ENCODE measurements at places on chromosomes 5 and 9.

GRCh38 chr5:35990520-35990919 lies 670 bp downstream of the UGT3A1 start:
- DNase-seq = no peak

DNA sequence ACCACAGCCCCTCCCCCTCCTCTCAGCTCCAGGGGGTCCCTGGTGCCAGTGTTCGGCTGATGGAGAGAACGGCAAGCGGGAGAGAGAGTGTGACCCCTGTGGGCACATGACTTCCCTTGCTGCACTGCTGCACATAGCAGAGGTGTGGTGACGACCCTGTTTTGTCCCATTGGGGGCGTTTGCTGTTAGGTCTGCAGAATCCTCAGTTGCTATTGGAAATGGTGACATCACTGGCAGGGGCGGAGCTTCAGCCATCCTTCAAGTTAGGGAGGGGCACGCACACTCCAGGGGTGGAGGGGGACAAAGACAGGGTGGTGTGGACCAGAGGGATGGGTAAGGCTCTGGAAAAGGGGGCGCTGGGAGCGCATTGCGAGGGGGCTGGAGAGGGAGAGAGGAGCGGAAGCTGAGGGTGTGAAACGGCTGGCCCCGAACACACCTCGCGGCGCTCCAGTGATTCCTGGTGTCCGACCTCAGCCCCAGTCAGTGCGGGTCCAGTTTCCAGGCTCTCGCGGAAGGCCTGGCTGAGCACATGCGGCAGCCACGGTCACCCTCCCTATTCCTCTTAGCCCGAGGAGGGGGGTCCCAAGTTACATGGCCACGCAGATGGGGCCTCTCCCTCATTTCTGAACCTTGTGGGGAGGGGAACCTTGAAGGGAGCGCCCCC lies 764 bp upstream of the GRIN1 start:
- DNase-seq = peak; percentile 90

- DNase-seq = peak; percentile 14
Observed at GRCh38 chr9:121568343-121569265, 69.0 kb upstream of the GGTA1 start.

DNA sequence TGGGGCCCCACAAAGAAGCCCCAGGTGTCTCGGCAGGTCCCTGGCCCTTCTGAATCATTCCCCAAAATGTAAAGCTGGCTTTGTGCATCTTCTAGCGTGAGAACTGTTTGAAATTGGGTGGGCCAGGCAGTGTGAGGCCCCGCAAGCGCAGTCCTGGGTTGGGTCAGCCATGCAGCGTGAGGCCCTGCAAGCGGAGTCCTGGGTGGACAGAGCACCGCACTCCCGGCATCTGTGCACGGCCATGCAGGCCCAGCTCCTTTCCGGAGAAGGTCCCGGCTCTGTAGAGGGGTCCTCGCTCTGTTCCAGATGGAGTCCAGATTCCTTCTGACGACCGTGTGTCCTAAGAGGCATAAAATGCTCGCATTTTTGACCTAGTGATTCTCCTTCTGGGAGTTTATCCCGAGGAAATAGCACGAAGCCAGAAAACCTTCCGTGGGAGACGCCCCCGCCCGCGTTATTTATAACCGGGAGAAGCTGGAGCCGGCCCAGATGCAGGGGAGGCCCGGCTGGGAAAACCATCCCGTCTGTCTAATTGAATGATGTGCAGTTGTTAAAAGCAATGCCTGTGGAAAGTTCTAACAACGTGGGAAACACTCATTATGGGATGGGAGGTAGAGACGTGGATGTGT lies 19.4 kb upstream of the NOTCH1 start:
- no peak for DNase-seq

DNA sequence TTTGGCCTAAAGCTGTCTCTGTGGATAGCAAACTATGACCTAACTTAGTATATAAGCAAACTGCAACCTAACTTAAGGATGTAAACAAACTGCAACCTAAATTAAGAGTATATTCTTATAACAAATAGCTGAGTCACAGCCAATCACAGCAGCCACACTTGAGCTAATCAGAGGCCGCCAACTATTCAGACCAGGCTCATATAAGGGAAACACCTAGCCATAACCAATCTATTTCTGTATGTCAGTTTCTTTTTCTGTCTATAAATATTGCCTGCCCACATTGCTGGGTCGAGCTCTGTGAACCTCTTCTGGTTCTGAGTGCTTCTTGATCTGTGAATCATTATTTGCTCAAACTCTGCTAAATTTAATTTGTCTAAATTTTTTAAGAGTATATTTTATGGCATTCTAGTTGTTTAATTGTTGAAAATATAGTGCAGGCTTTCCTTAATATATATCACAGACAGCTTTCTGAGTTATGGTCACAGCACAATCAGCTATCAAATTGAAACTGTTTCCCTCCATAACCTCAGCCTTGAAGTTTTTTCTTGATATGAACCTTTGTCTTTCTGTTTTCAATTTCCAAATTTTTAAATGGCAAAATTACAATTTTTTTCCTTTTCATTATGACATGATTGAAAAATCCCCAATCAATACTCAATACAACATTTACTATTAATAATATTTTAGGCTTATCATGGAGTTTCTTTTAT lies 327.1 kb upstream of the NUDT12 start:
- DNase-seq = no peak

DNA sequence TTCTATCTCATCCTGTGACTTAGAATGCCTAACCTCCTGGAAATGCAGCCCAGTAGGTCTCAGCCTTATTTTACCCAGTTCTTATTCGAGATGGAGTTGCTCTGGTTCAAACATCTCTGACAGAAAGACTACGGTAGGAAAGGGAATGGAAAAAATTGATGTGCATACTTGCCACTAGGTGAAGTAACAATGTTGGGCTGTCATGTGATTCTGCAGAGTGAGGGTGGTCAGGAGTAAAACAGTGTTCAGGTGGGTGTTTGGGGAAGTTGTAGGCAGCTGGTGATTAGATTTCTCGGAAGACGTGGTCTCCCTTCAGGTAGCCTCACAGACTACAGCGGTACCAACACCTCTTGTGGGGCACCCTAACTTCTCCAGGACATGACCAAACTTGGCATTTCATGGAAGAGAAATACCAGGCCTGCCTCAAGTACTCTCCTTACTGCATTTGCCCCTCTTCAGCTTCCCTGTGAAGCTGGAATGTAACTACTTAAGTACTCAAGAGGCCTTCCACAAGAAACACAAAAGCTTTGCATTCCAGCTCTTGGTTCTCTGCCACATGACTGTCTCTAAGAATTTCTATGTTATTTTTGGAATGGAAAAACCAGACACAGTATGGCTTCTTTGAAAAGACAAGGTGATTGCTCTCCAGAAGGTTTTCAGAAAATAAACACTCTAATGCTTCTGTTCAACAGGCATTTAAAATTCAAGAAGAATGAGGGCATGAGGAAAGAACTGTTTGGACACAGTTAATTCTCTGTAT lies 17.4 kb upstream of the ENTREP1 start:
- DNase-seq = no peak

DNA sequence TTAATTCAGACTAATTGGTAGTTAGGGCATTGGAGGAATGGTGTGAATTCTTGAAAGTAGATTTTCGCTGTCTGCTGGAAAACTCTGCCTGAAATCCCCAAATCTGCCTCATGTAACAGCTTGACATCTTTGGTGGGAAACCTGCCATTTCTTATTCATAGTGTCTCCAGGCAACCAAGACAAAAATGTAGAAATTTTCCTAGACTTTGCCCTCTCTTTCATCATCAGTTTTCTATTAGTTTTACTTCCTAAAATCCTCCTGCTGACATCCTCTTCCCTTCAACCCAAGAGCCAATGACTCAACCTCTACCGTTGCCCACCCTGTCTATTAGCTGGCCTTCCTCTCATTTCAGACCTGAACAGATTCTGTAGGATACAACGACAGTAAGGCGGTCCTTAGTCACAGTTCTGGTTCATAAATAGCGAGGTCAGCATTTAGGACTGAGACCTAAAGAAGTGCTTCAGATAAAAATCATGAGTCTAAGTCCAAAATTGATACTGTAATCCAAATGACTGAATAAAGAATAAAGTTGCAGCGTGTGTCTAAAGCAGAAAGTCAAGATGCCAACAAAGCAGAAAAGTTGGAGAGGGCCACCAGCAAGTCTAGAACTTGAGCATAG lies 133.9 kb downstream of the MUSK start:
- DNase-seq = no peak

DNA sequence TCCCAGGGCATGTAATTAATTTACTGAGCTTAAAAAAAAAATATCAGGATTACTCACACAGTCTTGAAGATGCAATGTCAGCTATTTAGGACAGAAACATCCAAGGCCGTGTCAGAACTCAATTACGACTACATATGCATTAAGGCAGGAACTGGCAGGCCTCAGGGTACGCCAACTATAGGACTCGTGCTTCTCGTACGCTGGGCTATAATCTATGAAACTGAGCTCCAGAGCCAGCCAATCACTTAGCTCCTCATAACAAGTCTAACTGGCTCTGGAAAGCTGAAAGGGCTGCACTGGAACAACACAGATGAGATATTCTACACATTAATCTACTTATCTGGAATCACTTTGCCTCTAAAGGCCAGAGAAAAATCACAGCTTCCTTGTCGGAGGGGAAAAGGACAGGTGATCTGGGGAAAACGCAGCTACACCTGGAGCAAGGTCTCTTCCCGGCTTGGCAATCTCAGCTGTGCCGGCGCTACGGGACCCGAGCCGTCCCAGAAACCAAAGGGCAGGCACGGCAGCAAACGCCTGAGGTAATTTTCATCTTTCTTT lies 212.0 kb downstream of the DEPDC1B start:
- DNase-seq = no peak

DNA sequence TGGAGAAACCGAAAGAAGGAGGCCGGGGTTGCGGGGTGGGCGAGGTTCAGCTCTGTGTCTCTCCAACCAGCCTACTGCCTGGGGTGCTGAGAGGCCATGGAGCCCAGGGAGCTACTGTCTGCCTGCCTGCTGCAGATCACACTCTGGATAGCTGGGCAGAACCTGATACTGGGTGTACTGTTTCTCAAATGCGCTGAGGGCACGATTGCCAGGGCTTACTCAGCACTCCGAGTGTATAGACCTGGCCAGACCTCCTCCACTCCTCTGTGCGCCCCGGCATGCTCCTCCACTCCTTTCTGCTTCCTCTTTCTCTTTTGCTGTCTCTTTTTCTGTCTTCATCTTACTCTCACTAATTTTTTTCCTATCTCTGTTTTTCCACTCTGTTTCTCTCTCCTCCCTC lies 215.1 kb downstream of the PAPPA start:
- no peak for DNase-seq

DNA sequence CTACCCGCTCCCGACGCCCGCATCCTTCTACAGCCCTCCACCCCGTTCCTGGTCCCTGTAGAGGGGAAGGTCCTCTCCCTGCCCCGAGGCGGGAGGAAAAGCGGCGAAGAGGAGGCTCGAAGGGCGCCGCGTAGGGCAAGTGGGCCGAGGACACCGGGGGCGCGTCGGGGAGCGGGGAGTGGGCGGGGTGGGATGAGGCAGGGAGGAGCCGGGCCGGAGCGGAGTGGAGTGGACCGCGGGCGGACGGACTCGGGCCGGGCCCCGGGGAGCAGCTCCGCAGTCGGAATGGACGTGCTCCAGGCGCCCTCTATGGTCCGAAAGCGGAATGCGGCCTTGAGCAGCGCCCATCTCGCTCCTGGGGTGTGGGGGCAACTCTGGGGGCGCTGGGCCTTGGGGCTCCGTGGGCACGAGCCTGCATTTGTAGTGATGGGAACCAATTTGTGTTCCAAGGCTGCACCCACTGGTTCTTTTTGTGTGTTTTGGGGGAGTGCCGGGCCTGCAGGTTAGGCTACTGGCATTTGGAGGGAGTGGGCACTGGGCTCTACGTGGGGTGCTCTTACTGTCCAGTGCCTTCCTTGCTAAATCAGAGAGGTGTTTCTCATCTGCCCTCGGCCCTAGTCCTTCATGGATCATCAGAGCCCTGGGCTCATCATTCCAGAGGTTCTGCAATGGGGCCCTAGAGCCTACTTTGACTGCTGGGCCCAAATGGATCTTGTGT lies 7.3 kb downstream of the IRX1 start:
- DNase-seq = no peak

- DNase-seq = no peak
Observed at GRCh38 chr9:115671236-115671962, 482.2 kb upstream of the PAPPA start.

- DNase-seq = no peak
Observed at GRCh38 chr5:120550358-120550757, 86.3 kb downstream of the PRR16 start.

- DNase-seq = no peak
Observed at GRCh38 chr9:73260506-73260905, 108.8 kb downstream of the ANXA1 start.

DNA sequence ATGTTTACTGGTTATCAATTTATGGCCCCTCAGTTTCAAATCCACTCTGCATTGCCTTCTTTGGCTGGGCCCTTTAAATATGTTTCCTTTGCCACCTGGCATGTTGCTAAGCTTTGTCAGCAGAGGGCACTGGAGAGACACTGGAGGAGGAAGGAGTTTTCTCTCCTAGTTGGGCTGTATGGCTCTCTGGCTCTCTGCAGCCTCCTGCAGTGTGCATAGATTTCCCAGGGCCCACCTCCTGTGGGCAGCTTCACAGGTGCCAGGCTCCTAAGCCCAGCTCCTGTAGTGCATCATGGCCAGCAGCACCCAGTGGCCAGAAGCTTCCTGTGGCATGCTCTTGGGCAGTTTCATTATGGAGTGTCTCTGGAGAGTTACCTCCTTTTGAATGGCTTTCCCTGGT lies 23.3 kb downstream of the CAVIN4 start:
- peak; percentile 56 for DNase-seq

DNA sequence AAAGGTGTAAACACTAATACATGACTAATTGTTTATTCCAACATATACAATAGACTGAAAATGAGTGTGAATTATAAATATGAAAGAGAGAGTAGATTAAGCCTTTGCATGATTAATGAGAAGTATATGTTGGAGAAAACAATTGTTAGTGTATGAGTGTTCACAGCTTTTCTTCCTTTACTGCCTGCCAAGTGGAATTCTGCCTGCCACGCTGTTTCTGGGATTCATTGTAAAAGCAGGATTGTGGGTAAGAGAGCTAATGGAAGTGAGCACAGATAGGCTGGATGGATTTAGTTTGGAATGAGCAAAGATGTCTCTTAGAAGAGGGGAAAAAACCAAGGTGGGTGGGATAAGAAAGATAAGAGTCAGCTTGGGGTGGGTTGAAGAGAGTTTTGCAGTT lies 129.6 kb upstream of the NMUR2 start:
- DNase-seq = no peak

DNA sequence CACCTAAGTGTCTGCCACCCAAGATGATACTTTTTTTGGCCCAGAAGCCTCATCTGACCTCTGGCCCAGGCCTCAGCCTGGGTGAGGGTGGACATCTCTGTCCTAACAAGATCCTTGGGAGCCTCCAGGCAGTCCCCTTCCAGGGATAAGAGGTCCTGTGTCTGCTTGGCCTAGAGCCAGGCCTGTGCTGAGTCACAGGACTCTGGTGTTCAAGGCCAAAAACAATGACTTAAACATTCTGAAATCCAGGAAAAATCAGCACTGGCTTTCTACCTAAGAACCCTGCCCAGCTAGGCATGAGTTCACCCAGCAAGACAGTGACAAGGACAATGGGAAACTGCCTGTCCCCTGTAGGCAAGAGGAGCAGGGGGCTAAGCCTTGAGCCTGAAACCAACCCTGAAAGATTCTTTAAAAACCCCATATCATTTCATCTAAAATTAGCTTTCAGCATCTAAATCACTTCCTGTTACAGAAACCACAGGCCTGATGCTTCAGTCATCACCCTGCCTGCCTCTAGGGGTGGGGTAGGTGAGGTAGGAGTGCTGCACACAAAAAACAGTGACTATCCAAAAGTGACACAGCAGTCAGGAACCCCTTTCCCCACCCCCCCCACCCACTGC lies 29.9 kb downstream of the CSF2 start:
- peak; percentile 35 for DNase-seq

Measured in cerebellar cortex (tissue), 1 donor.